ENCODE measurements at places on chromosomes 3 and 15. TPM values are rescaled to one million over a fixed set of nuclear protein-coding genes. Genes with fewer than 3 reads are reported as not detected.

MOBP gene
- total RNA-seq: not detected

EIF4G1 gene
- total RNA-seq: 256 TPM

PTH1R gene
- not detected for total RNA-seq

DNA sequence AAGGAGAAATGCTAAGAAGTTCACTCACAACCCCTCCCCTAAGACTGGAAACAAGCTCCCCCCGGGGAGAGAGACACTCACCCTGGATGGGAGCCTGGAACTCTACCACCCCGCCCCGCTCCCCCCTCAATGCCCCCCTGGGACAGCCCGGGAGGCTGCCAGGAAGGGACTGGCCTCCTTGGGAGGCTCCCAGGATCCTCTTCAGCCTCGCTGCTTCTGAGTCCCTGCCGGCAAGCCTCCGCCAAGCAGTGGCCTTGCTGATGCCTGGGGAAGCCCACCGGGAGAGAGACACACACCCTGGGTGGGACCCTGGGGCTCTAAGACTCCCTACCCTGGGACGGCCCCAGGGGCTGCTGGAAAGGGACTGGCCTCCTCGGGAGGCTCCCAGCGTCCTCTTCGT lies 33.4 kb downstream of the CPEB1 start:
- no peak for DNase-seq

DNA sequence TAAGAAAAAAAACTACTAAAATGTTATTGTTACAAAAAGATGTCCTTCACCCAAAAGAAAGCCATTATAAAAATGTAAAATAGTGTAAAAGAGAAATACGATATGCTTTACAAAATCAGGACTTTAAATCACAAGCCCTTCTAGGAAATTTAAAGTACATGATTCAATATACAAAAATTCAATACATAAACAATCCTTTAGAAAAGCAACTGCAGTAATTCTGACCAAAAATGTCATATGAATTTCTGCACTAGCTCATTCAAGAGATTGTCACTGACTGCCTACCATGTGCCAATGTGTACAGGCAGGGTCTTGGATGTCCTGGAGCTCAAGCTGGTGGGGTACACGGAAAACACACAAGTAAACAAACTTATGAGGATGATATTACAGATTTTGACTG lies 2.5 kb downstream of the MORC1 start:
- no peak for DNase-seq

DNA sequence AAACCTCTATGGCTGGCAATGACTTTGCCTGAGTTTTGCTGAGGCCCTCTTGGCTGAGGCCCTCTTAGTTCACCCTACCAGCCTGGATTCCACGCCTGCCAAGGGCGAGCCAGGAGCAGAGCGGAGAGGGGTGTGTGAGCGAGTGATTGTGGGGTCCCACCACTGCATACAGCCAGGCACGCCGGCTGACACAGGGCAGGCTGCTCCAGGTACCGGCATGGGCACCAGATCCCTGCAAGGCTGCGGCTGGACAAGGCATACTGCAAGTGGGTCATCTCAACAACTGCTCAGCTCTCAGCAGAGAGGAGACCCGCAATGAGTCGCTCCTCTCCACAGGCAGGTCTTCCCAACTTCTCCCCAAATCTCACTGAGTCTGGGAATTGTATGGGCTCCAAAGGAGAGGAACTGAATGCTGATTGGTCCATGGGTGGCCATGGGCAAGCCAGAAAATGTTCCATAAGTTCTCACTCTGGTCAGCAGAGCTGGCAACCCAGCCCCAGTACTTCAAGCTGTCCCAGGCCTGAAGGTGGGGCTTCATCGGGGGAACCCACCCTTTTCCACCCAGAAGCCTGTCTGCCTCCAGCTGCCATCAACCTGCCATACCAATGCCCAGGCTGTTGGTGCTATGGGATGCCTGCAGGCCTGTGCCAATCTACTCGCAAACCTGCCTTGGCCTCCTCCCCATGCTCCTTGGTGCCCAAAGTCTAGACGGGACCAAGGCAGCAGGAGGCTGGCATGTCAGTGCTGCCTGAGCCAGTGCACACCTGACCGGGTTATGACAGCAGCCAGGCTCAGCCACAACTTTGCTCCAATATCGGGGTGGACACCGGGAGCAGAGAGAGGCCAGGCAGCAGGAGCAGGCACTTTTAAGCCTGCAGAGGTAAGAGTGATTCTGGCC lies 1273.6 kb upstream of the GBE1 start:
- DNase-seq: no peak

DNA sequence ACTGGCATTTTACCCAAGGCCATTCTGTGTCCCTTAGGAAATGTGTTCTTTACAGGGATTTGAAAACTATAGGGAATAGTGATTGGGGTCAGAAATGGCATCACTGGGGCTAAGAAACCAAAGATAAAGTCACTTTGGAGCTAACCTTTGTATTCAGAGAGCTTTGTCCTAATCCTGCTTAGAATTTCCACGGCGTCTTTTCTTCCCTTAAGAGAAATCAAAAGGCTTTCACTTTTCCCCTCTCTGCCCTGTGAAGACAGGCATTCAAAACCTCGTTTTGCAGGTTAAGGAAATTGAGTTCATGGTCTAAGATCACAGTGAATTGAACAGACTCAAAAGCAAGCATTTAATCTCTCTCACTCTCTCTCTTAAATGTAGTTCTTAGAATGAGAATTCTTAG lies 182.5 kb downstream of the VGLL4 start:
- no peak for DNase-seq

GRCh38 chr3:69403454-69403853 lies 17.6 kb upstream of the FRMD4B start:
- no peak for DNase-seq
